ENCODE measurements at places on chromosomes 1 and 21.

DNA sequence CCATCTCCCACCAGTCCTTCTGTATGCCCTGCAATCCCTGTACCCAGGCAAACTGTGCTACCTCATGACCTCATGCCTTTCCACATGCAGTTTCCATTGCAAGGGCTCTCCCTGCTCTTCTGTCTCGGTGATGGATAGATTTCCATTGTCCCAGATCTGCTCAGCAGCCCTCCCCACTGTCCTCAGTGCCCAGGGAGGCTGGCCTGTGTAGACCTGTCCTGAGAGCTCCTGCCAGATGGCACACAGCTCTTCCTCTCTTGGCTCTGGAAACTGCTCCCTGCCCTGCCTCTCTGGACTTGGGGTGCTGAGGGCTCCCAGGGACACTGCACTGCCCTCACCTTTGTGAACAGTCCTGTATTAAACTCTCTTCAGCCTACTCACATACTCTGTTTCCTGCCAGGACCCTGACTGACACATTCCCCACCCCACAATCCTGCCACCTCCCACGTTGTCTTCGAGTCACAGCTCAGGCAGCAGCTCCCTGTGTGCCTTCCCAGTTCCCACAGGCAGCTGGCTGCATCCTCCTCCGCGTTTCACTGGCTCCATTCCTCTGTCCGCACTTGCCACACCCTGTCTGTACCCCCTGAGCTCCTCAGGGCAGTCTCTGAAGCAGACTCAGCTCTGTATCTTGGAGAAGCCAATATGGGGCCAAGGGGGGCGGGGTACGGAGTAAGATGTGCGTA is 57.0 kb downstream of the SPATA46 start:
- no peak for DNase-seq

- DNase-seq, result no peak
These were observed 36.7 kb upstream of the IL20 start for GRCh38 chr1:206828765-206829164.

- no peak for DNase-seq
These were observed 67.8 kb downstream of the PRRX1 start for GRCh38 chr1:170731566-170732251.

DNA sequence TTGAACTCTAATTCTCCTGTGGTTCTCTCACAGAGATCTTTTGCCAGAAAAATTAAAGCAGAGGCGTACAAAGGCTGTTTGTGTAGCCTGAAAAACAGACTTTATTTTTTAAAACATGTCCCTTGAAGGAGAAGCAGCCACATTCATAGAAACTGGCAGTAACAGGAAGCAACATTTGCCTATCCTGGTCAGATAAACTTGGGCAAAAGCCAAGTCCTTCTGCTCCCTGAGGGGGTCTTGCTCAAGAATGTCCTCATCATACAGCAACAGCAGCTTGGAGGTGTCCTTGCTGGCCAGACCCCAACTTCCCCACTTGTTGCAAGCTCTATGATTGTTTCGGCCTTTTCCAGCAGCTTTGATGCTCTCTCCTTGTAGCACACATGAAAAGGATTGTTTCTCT is 36.3 kb downstream of the MSTO1 start:
- no peak for DNase-seq

DNA sequence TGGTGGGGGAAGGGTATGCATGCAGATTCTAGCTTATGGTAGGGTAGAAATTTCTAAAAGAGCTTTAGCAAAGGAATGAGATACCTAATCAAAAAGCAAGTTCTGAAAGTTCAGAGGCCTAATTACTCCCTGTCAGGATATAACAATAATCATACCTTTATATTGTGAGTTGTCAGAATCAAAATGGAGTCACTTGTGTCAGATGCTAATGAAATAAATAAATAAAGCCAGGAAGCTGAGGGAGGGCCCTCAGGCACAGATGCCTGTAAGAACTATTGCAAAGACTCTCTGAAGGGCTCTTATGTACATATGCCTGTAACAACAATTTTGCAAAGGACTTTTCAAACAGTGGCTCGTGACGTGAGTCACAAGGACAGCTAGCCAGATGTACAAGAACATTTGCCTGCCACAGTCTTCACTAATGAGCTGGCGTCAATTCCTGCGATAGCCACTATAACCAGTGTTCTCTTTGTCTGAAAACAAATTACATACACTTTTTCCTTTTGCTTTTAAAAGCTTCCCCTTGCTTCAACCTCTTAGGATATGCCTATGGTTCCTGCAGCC is 27.4 kb upstream of the DNASE2B start:
- DNase-seq, result no peak

DNA sequence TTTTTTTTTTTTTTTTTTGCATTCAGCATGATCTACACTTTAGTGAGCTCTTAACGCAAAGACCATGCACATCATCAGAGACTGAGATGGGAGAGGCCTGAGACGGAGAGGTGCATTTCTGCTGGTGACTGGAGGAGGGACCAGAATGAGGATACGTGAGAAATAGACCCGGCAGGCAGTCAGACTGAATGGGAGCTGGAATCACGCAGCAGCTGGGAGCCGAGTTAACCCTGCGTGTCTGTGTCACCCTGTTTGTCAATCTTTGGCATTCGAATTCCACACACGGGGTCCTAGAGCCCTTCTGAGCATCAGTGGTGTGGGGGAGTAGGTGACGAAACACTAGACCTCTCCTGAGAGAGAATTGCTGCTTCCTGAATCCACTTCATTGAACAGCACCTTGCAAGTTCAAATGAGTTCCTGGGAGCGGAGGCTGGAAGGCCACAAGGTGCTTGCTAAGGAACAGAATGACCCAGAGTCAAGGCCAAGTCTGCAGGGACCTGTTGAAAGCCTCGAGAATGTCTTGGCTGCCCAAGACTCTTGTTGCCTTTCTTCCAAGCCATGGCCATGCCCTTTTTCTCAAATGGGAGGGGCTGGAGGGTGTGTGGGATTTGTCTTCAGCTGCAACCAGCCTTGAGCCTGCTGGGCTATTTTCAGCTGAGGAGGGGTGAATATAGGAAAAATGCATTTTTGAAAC is 123.3 kb downstream of the CNIH3 start:
- no peak for DNase-seq

Data from cortex of kidney (tissue), 1 donor.